ENCODE measurements at places on chromosomes 5 and 9.

DNA sequence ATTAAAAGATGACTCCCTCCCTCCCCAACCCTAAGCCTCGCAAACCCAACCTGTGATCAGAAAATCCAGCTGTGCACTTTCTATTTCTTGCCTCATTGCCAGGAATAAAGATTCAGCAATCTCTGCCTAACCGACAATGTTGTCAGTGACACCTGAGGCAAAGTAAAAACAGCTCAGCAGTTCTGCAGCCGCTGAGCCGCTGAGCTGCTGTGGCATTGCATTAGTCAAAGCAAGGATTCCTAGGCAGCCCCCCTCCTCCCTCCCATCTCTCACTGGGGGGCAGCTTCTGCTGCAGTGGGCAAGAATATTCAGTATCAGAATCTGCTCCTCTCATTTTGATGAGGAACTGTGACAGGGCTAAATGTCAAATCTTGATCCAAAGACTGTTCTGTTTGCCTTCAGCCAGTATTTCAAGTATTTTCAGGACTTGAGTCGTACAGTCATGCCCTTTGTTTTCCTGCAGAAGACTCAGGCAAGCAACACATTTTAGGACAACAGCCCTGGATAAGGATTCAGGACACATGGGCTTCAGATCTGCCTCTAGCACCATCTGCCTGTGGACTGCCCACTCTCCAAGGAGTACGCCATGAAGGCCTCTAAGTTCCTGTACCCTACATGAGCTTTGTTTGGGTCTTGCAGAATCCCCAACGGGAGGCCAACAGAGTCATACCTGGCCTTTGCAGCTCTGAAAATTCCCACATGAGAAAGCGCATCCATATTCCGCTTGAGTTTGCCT is 41.1 kb upstream of the DAP start:
- no peak for DNase-seq

- DNase-seq, result no peak
Observed at GRCh38 chr5:149113669-149114068, 27.6 kb upstream of the ABLIM3 start.

GRCh38 chr9:116555119-116555518 is 132.0 kb upstream of the TRIM32 start:
- DNase-seq, result no peak

DNA sequence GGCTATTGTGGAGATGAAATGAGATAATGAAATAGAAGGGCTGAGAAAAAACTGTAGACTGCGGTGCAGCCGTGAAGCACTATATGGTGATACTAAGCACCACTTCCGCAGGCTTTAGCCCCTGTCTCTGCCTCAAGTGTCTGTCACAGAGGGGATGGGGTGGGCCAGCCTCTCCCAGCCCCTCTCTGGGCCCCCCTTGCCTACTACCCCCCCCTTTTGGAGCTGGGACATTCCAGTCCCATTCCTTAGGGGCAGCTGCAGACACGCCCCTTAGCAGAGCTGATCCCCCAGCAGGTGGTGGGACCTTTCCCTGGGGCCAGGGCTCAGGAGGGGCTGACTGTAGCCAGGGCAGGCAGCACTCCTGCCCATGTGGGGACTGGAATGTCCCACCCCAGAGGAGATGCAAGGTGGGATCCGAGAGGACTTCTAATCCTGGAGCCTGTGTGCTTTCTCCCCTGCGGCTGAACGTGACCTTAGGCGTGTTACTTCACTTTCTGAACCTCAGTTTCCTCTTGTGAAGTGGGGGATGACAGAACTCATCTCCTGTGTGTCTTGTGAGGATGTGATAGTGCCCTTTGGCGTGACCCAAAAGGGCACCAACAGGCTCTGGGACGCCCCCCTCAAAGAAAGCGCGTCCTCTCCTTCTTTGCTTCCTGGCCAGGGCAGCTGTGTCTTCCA is 1.9 kb downstream of the N4BP3 start:
- no peak for DNase-seq

DNA sequence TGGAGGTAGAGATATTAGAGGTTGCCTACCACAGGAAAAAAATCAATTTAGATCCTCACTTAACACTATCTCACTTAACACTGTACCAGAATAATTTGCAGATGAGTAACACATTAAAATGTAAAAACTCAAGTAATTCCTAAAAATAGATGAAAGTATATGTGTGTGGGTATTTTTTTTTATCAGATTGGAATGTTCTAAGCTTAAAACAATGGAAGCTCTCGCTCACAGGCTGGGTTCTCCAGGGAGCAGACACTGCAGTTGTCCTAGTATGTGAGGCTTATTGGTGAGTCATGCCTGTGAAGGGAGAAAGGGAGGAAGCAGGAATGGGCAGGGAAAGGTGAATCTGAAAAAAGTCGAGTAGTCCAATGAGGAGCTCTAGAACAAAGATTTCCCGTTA is 181.3 kb upstream of the ZNF608 start:
- DNase-seq, result no peak

GRCh38 chr5:120985526-120985925 is 521.4 kb downstream of the PRR16 start:
- no peak for DNase-seq

- no peak for DNase-seq
Observed at GRCh38 chr9:127159325-127159801, 36.9 kb upstream of the ANGPTL2 start.
